ENCODE measurements at places on chromosomes 11 and 22. TPM values are rescaled to one million over a fixed set of nuclear protein-coding genes. Genes with fewer than 3 reads are reported as not detected.

The SPINDOC gene
- total RNA-seq: 6.7 TPM

GRCh38 chr22:19062943-19063308 lies 59.3 kb downstream of the DGCR2 start:
- no peak for DNase-seq

The P2RY2 gene
- 9.0 TPM for total RNA-seq

DNA sequence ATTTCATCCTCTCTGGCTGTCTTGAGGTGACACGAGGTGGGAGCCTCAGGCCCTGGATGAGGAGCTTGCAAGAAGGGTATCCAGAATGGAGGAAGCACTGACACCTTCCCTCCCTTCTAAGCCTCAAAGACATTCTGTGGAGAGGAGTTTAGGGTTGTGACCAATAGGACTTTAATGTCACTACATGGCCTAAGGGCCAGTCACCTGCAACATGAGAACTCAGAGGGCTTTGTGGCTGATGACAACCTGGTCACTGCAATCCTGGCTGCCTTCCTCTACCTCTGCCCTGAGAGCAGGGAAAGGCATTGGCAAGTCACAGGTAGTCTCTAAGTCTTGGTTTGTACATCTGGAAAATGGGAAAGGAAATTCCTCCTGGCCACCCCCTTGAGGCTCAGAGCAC lies 33.7 kb downstream of the PISD start:
- no peak for DNase-seq

The MMP3 gene
- total RNA-seq: 0.26 TPM

GRCh38 chr11:67654225-67654624 lies 3.7 kb upstream of the ACY3 start:
- no peak for DNase-seq

GRCh38 chr11:69446108-69446507 lies 35.4 kb upstream of the LINC01488 start:
- no peak for DNase-seq

DNA sequence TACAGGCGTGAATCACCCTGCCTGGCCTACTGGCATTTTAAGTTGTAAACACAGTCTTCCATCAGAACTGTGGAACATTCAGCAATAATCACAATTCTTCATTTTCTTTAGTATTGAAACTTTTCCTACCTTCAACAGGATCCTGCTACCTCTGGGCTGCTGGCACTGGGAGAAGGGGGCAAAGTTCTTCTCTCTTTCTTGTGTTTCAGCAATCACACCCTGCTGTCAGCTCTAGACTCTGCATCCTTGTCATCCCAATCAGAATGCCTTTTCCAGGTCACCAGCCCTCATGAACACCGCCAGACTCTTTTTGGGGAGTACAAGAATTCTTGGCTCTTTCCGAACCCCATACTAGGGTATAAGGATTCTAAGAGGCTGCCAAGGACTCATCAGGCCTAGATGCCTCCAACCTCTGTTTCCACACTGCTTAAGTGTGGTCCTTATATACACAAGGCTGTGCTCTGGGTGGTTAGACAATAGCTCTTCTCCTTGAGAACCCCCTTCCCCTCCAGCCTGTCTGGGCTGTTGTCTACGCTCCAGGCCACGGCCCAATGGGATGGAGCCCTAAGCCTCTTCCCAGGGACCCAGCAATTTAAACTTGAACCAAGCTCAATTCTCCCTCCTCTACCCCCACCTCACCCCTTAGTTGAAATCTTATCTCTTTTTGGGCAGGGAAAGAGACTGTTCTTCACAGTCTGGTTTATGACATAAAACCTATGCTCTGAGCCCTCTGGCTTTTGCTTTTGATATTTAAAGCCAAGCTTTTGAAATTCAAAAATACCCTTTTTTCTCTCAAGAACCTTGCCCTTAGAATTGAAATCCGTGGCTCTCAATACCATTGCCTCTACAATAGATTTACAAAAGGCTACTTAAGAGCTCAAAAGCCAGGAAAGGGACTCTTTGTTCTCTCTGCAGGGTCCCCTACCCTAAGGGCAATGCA lies 327.4 kb downstream of the BUD13 start:
- DNase-seq: no peak

GRCh38 chr11:128886406-128887124 lies 4.6 kb upstream of the KCNJ5 start:
- DNase-seq: peak; percentile 38

The KCNK4 gene
- not detected for total RNA-seq

DNA sequence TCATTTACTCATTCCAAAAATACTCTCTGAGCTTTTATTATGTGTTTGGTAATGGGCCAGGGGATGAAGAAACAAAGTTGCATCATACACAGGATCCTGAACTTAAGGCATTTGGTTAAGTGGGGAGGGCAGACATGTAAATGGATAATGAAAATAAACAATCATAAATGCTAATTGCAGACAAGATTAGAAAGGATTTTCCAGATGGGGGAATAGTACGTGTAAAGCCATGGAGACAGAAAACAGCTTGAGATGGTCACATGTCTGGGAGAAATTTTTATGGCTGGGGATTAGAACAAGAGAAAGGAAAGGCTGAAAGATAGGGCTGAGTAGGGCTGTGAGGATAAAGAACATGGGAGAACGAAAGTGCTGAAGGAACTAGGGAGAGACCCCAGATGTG lies 534.3 kb upstream of the LARGE1 start:
- DNase-seq: no peak

The WNT11 gene
- not detected for total RNA-seq

DNA sequence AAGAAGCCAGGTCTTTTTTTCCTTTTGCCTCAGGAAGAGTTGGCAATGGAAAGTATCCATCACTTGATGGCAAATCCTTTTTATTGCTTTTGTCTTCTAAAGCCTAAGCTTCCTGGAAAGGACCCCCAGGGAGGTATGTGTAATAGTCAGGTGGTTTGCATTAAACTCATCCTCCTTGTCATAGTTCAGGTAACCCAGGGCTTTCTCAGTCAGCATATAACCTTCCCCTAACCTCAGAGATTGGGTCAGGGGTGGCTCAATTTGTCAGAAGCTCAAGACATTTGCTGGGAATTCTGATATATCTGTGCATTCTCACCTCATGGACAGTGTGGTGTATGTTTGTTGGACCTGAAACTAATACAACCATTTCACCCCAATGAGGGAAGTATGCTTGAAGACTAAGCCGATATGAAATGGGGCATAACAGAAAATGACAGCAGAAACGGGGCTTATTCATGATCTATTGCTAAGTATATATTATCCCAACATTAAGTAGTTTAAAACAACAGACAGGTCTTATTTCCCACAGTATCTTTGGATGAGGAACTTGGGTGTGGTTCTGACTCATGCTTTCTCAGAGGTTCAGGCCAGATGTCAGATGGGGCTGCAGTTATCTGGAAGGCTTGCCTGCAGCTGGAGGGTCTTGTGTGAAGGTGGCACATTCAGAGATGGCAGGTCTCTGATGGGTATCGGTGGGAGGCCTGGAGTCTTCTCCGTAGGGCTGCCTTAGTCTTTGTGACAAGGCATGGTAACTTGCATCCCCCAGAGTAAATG lies 135.8 kb upstream of the SPON1 start:
- peak; percentile 83 for DNase-seq

The DNAJC24 gene
- total RNA-seq: 16.9 TPM

The ROBO4 gene
- under 0.01 TPM for total RNA-seq

DNA sequence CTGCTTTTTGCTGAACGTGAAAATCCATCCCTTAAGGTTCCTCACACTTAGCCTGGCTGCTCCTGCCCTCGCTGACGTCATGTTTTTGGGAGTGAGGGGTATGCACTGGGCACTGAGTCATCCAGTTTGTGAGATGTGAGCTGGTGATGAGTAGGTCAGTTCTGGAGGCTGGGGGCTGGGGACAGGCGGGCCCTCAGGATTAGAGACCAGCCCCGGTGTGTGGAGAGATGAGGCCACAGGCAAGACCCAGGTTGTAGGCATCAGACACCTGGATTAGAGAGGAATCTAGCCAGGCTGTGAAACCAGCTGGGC lies 9.2 kb downstream of the KCNC1 start:
- peak; percentile 26 for DNase-seq

DNA sequence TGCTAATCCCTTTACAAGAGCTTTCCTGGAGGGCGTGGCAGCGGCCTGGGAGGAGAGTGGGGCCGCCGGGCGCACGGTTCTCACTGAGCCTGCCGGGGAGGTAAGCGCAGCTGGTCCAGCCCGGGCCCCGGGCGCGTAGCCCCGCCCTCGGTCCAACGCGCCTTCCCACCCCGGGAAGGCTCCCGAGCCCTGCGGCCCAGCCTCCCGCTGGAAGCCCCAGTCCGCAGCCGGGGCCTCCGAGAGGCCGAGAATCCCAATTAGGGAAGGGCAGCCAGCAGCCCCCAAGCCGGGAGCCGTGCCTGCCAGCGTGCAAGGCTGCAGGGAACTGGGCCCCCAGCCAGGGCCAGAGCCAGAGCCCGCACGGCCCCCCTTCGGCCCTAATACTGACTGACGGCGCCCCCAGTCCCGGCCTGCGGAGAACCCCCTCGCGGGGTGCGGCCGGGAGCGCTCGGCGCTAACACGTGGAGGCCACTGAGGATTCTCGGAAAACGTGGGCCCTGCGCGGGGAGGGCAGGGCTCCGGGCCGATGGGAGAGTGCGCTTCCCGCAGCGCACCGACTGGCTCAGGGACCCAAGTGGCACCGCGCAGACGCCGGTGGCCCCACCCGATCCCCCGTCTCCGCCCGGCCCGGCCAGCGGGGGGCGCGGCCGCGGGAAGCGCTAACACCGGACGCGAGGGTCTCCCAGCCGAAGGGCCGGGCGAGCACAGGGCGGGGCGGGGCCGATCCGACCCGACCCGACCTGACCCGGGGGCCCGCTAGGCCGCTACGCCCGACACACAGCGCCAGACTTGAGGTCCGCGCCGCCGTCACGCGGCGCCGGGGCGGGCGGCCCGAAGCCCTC lies 5.7 kb downstream of the ZFTA start:
- no peak for DNase-seq
